ENCODE measurements at places on chromosomes 12 and 14.

GRCh38 chr12:47155457-47156166 is 75.9 kb upstream of the AMIGO2 start:
- no peak for DNase-seq

- DNase-seq = no peak
Measured at GRCh38 chr14:94649543-94650443, 37.6 kb downstream of the SERPINA3 start.

DNA sequence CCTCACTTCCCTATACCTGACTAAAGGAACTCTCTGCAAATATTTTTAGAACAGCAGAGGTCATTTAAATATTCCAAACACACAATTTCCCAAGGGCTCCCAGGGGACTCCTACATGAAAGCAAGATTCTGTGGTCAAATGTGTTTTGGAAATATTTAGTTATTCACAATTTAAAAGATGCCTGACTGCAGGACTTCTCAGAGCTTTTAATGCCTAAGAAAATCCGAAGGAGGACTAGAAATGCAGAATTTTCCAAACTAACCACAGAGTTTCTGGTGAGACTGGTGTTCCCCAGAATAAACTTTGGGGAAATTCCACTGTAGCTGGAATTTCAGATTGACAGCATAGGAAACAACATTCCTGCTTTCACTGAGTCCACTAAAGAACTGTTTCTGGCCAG is 84.8 kb upstream of the MAP1LC3B2 start:
- DNase-seq = no peak

GRCh38 chr12:90618586-90618985 is 336.4 kb downstream of the CCER1 start:
- DNase-seq = no peak

DNA sequence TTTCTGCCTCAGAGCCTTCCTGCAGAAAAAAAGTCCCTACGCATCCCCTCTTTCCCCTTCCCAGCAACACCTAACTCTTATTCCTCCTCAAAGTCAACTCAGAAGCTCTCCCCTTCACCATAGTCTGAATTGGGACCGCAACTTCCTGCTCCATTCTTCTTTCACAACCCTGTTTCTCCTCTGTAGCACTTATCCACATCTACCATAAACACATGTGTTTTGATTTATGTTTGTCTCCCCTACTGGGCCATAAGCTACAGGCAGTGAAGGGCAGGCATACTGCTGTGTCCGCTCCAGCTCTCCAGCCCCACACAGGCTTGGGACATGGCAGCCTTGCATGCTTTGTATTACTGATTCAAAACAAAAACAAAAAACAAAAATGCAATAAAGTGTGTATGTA is 5.9 kb downstream of the SDR9C7 start:
- DNase-seq = no peak

DNA sequence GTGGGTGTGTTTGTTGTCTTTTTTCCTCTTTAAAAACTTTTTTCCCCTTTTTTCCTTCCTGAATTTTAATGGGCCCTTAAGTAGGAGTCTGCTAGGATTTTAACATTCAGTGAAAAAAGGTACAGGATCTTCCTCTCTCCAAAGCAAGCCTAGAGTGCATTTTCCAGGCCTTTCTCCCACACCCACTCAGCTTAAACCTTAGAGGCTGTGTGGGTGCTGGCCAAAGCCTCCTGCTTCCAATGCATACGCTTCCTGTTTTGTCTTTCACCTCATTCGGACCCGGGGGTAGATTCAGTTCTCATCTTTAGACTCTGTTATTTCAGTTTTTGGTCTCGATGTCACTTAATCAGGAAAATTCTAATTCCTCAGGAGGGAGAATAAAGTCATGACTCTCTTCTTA is 51.2 kb downstream of the TMEM30B start:
- DNase-seq = no peak

- DNase-seq = no peak
Measured at GRCh38 chr12:120783197-120783596, 57.6 kb downstream of the ACADS start.

DNA sequence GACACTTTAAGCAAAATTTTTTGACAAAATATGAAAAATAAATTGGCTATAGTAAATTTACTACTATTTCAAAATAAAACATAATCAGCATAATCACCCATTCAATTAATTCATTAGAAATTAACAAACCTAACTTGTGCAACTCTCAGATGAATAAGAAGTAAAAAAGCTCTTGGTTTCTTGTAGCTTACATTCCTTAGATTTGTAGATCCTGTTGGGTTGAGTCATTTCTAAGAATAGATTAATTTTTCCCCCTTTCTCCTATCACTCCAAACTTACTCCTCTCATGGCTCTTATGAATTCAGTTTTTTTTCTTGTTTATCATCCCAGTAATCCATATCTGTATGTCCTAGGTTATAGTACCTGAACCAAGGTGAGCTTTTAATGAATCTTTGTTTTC is 230.9 kb upstream of the LRIG3 start:
- no peak for DNase-seq

DNA sequence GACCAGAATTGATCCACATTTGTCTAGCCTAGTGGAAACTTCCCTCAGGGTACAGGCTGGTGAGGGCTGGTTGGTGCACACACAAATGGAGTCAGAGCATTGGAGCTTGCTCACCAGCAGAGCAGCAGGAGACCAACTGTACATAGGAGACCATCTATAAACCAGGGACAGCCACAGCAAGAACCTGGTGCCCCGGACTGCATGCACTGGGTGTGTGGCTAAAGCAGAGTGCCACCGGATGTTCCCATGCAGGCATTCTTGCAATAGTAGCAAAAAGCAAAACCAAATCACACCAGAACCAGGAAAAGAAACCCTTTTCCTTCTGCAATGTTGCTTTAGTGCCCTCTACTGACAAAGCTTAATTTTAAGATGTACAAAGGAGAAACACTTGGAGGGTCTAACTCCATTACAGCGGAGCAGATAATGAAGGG is 136.4 kb downstream of the MDGA2 start:
- DNase-seq = no peak

- DNase-seq = no peak
Measured at GRCh38 chr14:70776197-70776596, 33.1 kb downstream of the MAP3K9 start.

DNA sequence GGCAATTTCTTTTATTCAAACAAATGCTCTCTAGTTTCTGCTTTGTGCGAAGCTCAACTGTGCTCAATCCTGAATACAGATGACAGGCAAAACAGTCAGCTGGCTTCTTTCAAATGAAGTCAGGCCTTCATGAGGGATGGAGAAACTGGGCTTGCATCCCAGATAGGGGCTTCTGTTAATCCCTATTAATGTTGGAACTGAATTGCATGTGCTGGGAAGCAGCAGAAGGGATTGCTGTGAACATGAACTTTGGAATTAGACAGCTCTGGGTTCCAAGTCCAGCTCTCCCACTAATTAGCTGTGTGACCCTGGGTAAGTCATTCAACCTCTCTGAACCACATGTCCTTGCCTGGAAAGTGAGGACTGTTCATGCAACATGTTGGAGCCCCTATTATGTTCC is 21.1 kb upstream of the CORO1C start:
- DNase-seq = no peak

DNA sequence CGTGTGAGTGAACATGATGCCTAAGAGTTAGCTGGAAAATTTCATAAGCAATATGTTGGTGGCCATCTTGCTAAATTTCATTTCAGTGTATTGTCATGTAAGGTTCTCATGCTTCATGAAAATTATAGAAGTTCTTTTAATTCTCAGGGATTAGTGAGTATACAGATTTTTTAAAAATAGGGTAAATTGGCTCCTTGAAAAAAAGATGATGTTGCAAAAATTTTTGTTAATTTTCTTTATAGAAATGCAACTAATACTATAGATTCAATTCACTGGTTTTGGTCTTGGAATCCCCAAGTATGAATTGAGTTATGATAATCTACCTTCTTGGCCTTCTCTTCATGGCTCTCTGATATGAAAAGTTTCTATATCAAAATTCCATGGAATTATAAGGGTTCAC is 75.4 kb downstream of the NTN4 start:
- DNase-seq = no peak

All from effector memory CD8-positive, alpha-beta T cell (primary cell).